ENCODE measurements at places on chromosomes 12 and 14.

- no peak for DNase-seq
Measured at GRCh38 chr12:108282676-108283075, 56.4 kb downstream of the CMKLR1 start.

DNA sequence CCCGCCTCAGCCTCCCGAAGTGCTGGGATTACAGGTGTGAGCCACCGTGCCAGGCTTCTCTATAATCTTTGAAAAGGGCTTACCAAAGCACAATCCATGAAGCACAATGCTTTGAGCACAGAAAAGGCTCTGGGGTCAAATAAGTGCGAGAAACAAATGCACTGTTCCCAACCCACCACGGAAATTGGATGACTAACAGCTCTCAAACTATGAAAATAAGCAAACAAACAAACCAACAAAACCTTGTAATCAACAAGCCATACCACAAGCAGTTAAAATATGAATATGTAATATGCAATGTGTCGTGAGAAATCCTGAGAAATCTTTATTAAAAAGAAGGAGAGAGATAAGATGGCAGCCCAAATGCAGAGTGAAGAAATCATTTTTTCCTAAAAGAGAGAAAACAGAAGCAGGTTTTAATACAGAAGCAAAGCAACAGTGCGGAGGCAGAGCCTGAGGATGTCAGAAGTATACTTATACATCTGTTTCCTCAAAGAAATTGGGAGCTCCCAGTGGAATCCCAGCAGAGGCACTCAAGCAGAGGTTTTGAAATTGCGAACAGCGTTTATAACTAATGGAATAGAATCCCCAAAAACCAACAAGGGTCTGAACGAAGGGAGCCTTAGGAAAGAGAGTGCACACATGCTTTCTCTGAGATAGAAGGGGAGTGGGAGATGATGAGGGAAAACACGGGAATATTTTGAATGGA lies 17.1 kb downstream of the SMCO2 start:
- DNase-seq, result no peak

DNA sequence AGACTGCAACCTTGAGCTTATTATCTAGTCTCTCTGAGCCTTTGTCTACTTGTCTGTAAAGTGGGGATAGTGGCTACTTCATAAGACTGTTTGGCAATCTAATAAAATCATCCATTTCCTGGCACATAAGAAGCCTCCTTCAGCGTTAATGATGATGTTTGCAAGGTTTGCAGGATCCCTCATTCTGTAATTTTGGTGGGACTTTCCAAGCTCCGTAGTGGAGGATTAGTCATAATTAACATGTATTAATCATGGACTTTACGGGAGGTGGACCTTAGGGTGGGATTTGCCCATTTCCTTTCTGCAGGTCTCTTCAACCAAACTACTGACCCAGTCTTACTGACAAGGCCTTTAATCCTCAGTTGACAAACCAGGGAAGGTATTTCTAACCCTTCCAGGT lies 66.2 kb downstream of the NTF3 start:
- DNase-seq, result no peak

- peak; percentile 41 for DNase-seq
Measured at GRCh38 chr12:71746974-71747611, 7.6 kb upstream of the RAB21 start.

GRCh38 chr12:83161456-83161855 lies 474.8 kb downstream of the TMTC2 start:
- DNase-seq, result peak; percentile 29

GRCh38 chr14:47439953-47440352 lies 235.5 kb downstream of the MDGA2 start:
- DNase-seq, result no peak

Data from AG08396 (cell line).